DMS153 (cell line): ENCODE measurements at places on chromosomes 12 and 14.

DNA sequence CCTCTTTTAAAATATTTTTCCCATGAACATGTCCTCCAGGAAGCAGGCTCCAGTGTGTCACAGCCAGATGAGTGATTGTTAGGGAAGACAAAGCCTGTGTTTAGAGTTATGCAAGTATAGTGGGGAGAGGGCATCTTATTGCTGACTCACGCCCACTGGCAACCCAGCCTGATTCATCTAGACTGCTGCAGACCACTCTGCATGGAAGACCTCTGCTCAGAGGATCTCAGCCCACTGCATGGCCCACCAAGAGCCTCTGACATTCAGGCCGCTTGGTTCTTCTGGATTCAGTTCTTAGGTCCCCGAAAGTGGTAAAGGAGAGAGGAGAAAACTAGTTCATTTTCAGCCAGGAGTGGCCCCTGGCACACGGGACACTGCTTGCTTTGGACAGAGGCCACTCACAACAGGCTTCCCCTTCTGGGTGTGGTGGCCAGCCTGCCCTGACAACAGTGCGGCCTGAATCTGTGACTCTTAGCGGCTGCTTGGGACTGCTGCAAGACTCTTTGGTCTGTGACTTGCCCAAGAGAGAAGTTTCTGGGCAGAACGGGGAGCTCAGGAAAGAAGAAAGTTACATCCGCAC, 266.3 kb downstream of the ZFP36L1 start:
- DNase-seq = no peak

DNA sequence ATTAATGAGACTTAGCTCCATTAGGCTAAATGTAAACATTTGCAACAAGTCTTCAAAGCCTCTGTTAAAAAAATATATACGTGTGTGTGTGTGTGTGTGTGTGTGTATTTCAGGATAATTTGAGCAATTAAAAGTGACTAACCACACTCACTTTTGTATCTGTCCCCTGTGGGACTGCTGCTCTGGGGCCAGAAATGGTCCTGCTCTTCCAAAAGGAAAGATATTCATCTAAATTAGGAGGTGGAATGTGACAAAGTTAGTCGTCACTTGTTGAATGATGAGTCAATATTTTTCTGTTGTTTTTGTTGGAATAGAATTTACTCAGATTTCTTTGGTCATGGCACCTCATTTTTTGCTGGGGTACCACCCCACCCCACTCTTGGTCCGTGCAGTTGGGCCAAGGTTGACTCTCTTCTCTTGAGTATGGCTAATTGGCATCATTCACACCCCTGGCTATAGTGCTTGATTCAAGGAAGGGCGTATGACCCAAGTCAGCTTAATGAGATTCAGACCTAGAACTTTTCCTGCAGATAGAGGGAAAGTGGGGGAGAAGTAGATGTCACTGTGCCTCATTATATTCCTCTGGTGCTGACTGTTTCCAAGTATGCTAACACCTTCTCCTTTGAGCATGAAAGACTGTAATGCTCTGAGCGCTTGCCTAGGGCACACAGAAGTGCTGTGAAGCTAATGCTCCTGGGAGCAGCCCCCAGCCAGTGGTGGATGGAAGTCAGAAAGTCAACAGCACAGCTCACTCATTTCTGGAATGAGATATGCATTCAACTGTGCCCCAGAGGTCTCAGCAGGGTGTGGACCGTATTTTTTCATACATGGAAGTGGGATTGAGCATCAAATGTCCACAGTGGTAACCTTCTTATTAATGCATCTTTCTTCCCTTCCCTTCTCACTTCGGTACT, 577.0 kb upstream of the TBX3 start:
- no peak for DNase-seq

DNA sequence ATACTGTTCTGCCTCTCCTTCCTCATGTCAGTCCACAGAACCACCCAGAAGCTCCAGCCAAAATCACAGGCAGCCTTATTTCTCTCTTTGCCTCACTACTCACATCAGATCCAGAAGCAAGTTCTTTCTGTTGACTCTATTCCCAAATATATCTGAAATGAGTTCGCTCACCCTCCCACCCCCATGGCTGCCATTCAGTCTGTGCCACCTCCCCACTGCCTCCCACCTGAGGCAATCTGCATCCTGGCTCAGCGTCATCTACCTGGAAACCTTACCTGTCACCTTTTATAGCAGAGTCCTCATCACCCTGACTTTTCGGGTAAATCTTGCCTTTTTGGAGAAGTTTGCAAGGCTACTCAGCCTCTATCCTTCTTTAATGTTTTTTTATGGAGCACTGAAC, 501.8 kb downstream of the BCL11B start:
- no peak for DNase-seq

DNA sequence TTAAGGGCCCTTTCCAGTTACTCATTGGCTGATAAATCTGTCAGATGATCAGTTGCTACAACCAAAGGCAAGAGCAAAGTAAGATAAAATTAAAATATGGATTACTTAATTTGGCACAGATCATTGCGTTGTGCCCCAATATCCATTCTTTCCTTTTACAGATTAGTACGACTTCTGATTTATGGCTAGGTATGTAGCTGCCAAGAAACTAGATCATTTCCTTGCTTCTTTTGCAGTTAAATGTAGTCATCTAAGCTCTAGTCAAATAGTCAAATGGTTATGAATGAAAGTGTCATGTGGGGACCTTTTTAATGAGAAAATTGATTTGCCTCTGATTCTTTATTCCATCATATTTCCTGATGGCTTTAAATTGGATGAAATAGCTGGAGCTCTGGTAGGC, 1039.9 kb upstream of the FLRT2 start:
- DNase-seq = no peak

DNA sequence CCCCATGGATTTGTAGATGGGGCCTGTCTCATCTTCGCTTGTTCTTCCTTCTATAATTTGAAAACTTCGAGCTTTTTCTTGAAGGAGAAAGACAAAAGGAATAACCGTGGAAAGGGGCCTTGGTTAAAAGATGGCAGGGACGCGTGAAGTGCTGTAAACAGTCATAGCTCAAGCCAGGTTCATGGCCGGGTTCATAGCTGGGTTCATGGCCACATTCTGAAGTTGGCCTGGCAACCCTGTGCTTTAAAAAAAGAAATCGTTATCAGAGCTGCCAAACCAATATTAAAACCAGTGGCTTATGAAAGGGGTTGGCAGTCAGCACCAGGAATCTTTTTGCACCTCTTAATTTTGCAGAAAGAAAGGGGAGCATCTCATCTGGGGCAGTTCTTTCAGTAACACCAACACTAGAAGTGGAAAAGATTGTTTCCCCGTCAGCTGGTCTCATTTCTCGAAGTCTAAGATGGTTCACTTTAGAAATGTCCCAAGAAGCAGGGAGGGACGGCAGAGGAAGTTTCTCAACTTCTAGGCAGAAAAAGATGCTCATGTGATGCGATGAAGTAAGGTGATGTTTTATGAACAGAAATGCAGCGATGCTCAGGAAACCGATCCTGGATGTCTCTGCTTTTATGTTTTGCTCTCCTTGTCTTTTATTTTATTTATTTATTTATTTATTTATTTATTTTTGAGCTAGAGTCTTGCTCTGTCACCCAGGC, 193.1 kb upstream of the TBX3 start:
- no peak for DNase-seq

- DNase-seq = no peak
Observed at GRCh38 chr12:64616201-64616600, 5.9 kb downstream of the RASSF3 start.

DNA sequence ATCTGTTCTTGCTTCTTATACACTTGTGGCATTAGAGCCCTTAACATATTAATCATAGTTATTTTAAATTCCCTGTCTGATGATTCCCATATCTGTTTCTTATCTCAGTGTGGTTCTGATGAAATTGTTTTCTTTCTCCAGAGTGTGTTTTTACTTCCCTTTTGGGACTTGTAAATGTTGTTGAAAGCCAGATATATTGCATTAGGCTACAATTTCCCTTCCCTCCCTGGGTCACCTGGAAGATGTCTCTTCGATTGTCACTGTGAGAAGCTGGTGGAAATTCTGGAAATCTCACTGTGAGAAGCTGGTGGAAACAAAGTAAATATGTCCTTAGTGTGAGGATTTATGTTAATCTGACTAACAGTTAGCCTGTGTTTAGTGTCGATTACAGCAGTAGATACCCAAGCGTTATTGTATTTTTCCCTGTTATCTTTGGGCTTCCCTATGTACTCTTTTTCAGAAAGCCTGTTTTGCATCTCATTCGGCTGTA, 717.3 kb downstream of the TRHDE start:
- DNase-seq = no peak

- DNase-seq = no peak
Observed at GRCh38 chr14:101584055-101584859, 23.0 kb downstream of the DIO3 start.
